ENCODE measurements at places on chromosomes 6 and 20.
A peak's percentile ranks its signal among the peaks of the same experiment; 100 is the strongest.

- DNase-seq, result peak; percentile 85
Observed at GRCh38 chr6:43774776-43775534, 4.9 kb downstream of the VEGFA start.

- no peak for DNase-seq
Observed at GRCh38 chr6:155115893-155116570, 120.9 kb downstream of the TIAM2 start.

DNA sequence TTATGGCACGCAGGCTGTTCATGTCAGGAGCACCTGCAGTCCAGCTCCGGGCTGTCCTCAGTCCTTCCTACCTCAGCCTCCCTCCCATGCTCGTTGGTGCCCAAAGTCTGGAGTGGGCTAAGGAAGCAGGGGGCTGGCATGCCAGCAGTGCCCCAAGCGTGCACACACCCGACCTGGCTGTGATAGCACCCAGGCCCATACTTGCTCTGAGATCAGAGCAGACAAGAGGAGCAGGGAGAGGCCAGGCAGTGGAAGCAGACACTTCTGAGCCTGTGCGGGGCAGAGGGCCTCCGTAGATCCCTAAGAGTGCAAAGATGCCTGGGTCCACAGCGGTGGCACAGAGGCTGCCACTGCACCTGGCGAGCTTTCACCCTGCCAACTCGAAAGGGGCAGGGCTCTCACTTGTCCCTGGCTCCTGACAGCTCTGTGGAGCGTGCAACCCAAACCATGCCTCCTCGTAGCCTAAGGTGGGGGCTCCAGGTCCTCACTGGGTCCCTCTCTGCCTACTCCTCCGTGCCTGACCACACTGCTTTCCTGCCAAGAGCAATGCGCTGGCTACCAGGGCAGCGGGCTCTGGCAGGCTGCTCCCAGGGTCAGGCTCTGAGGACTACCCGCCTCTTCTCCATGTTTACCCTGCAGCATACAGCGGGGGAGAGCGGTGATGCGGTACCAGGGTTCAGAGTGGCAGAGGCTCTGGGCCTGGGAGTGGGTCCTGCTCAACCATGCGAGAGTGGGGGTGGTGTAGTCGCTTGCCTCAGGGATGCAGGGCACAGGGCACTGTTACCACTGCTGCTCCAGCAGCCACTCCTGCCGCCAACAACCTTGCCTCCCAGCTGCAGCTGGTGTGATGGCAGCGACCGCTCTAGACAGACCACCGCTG, 59.5 kb downstream of the MANEA start:
- DNase-seq, result no peak

DNA sequence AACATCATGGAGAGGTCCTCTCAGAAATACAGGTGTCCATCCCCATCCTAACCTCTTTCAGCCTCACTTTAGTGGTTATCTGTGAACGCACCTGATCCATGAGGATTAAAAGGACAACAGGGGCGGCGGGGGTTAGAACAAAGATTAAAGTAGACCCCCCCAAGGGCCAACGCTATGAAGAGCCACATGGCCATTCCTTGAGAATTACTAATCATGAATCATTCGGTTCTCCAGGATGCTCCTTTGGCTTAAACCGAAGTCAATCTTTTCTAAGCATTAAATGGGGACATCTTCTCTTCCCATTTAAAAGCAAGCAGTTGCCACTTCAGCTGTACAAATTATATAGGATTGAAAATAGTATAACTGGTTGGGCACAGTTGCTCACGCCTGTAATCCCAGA, 212.4 kb downstream of the GMPR start:
- DNase-seq, result peak; percentile 70

DNA sequence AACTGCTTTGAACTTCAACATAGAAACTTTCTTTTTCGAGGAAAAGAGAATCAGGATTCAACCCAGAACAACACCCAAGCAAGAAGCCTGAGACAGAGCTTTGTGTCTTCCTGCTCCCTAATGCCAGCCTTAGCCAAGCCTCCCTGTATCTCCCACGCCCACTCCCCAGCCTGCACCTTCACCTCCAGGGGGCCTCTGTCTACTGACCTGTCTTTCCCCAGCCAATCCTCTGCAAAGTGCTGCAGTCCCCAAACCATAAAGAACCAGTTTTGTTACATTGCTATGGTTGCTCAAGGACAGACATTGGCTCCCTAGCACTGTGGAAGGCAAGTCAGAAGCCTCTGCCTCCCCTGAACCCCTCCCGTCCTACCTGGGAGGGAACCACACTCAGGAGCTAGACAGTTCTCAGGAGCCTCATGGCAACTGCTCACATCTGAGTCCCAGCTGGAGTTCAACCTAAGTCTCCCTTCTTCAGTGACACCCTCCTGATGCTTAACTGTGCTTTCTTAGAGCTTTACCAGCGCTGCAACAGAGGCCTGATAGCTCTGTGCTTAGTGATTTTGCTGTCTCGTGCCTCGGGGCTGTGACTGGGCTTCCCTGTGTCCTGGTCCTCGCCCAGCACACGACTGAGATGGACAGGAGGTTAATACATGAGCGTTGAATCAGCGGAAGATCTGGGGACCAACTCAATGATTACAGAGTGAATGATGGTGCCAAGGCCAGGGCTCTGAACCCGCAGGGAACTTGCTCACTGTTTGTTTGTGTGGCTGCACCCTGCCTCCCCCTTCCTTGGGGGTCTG, 101.5 kb upstream of the DUSP22 start:
- no peak for DNase-seq

GRCh38 chr6:43966853-43967718, 160.2 kb downstream of the MRPL14 start:
- no peak for DNase-seq

- no peak for DNase-seq
Observed at GRCh38 chr6:30998785-30999184, 11.5 kb upstream of the MUC22 start.

DNA sequence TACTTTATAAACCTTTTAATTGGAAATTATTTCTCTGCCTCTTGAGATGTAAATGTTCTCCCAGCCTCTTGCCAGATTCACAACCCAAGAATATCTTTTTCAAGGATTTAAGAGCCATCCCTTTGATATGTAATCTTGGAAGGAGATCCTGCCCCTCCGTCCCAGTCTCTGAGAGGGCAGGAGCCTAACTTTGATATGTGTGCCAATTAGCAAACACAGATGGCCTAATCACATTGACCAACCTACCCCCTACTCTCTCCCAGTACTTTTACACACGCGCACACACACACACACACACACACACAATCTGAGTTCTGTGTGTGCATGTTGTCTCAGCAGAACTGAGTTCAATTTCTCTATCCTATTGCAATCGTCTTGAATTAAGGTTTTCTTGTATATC, 623.8 kb downstream of the PHF3 start:
- no peak for DNase-seq

DNA sequence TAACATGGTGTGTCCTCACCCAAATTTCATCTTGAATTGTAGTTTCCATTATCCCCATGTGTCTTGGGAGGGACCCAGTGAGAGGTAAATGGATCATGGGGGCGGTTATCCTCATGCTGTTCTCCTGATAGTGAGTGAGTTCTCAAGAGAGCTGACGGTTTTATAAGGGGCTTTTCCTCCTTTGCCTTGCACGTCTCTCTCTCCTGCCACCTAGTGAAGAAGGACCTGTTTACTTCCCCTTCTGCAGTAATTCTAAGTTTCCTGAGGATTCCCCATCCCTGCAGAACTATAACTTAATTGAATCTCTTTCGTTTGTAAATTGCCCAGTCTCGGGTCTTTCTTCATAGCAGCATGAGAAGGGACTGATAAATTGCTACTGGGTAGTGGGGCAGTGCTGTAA, 789.3 kb downstream of the FRK start:
- DNase-seq, result no peak

DNA sequence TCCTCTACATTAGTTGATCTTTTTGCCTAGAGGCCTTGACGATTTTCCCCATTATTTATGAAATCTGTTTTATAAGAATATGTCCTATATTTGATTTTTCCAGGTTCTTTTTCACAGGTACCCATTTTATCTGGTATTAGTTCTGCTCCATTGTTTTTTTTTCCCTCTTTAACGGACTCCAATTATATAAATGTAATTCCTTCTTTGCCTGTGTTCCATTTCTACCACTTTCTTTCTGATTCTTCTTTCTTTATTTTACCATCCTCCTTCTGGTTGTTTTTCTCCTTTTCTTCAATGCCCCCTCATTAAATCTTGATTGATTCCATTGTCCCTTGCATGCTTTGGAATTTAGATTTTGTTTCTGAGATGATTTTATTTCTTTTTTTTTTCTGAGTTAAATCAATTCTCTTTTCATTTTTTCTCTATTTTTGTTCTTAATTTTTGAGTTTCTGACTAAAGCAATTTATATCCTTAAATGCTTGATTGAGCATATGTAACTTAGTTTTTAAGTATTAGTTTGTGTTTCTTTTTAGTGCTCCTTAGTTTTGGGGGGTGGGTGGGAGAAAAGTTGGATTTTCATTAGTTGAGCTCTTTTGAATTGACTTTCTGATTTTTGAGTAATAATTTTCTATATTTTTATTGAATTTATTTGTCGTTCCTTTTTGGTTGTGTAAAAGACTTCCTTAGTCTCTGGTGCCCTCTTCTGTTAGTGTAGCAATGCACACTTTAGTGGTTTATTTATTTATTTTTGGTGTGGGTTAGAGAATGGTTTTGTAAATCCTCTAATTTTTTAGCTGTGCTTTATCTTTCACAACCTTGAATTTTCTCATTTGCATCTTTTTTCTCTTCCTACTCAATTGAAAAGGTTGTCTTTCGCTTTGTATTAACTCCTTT, 140.8 kb downstream of the FARS2 start:
- DNase-seq, result peak; percentile 29

GRCh38 chr6:53630533-53631226, 34.9 kb downstream of the KLHL31 start:
- no peak for DNase-seq

- DNase-seq, result no peak
Observed at GRCh38 chr20:38471987-38472512, 593 bp upstream of the RALGAPB start.

DNA sequence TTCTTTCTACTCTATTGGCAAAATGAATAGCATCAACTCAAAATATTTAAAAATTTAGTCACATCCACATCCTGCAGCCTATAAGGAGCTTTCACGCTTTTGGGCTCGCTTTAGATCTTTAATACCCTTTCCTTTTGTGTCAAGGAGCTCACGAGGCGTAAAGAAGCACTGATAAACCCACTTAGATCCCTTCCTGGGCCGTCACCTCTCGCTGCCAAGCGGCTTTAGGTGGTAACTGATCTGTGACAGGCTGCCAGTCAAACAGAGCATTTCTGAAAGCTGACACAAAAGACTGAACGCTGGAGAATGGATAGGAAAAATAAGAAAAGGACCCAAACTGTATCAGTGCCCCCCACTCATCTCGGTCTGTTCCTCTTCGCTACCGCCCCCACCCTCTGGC, 385.7 kb upstream of the MMS22L start:
- DNase-seq, result peak; percentile 12

- DNase-seq, result no peak
Observed at GRCh38 chr6:158660333-158660754, 10.5 kb downstream of the SYTL3 start.

- peak; percentile 14 for DNase-seq
Observed at GRCh38 chr6:108353853-108354252, 59.0 kb downstream of the AFG1L start.

- no peak for DNase-seq
Observed at GRCh38 chr20:48653706-48654051, 174.1 kb downstream of the PREX1 start.

DNA sequence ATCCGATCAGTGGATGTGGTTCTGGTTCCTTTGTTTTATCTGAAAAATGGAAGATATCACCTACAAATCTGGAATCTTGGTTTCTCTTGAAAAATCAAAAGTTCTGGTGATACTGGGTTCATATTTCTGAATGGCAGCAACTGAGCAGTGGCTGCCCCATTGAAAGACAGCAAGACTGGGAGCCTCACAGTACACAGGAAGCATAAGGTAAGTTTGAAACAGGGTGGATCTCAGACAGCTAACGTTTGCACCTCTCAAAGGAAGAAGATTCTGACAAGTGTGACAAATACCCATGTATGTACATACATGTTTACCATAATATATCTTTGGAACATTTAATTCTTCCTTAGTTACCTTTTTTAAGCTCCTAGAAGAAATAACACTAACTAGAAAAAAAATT, at the start of gene SAMD3:
Gene SAMD3 (minus strand): TSS at position 177 of the 400 bp plus-strand sequence. CDS start 7,678 bp downstream, outside the sequence.
- no peak for DNase-seq

DNA sequence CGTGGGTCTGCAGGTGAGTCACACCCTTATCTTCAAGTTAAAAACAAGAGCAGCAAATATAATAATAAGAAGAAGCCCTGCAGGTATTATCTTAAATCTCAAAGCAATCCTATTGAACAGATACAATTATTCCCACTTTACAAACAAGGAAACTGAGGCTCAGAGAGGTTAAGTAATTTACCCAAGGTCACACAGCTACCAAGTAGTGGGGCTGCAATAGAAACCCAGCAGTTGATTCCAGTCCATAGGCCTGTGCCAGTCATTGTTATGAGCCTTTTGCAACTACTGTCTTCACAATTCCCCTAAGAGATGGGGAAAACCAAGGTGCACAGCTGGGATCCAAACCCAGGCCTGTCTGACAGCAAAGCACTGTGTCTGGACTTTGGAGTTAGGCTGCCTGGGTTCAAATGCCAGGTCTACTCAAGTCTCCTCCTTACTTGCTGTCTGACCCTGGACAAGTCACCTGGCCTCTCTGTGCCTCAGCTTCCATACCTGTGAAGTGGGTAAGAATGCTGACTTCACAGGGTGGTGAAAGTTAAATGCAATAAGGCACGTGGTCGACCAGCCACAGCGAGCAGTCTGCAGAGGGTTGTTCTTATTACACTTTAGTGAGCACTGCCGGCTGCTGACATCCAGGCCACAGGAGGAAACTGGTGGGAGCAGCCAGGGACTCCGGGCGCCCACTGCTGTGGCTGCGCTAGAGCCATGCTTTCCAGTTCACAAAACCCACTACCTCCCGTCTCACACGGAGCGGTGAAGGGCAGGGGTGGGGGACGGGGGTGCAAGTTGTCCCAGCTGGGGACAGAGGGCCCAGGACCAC, 6.1 kb downstream of the MYL9 start:
- no peak for DNase-seq

DNA sequence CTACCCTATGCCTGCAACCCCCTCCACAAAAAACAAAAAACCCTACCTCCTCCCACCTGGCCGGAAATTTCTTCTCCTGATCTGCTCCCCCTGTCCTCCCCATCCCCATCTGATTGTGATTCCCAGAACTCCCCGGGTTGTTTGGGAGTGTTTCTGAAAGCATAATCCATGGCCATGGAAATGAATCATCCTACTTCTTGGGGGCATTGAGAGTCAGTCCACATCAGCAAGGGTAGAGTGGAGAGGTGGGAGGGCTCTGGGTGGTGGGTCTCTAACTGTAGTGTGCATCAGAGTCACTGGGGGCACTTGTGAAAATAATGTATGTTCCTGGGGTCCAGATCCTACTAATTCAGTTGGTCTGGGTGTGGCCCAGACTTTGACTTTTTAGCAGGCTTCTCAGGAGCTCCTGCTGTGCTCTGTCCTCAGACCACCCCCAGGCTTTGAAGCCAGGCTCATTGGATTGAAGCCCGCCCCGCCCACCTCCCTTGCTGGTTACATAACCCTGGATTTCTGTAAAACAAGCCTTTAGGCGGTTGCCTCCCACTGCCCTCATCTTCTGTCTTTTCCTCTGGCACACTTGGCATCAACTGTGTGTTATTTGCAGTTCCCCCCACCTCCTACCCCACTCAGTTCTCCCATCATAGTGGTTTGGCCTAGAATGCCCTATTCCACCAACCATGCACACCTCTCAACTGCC, 10.5 kb downstream of the PIGT start:
- DNase-seq, result no peak

GRCh38 chr6:91117550-91117949, 530.7 kb upstream of the MAP3K7 start:
- no peak for DNase-seq
